Stimulated activated CD4-positive, alpha-beta T cell treated with anti-CD3 and anti-CD28 coated beads, Interleukin-12 subunit alpha, Interleukin-12 subunit beta, amount 100 ng/mL, for 48 hours (primary cell): ENCODE measurements at places on chromosomes 6 and 20.
A peak's percentile ranks its signal among the peaks of the same experiment; 100 is the strongest.

- DNase-seq: no peak
Measured at GRCh38 chr6:88449770-88450169, 283.6 kb upstream of the CNR1 start.

GRCh38 chr6:19413323-19413722 lies 423.8 kb upstream of the ID4 start:
- no peak for DNase-seq

GRCh38 chr20:47400685-47401084 lies 44.2 kb upstream of the ZMYND8 start:
- DNase-seq: no peak

GRCh38 chr20:36773107-36773596 lies 411 bp downstream of the DSN1 start:
- no peak for DNase-seq

- no peak for DNase-seq
Measured at GRCh38 chr6:33053230-33053629, 20.2 kb downstream of the HLA-DPA1 start.

DNA sequence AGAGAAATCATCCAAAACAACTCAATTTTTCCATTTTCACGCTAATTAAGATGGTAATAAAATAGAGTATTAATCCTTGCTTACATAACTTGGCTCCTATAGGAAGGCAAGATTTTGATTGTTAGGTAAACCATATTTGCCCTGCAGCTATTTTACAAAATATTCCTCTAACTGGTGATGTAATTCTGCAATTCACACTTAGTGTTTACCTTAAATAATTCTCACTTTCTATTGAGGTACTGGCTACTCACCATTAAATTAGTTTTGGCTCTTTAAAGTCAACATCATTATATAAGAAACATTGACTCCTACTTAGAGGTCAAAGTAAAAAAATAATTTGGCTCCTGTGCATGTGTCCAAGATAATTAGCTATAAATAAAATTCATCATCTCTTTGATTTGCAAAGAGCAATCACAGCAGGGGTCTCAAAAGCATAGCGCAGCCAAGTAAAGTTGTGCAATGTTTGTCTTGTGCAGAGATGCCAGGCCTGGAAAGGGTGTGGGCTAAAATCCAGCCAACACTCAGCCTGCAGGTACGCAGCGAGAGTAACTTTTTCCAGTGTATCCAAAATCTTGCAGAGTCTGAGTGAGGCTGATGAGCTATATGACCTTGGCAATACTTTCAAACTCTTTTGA lies 501.2 kb downstream of the MMUT start:
- DNase-seq: no peak

GRCh38 chr6:11653028-11653583 lies 115.6 kb downstream of the TMEM170B start:
- DNase-seq: peak; percentile 15

GRCh38 chr20:16747291-16747811 lies 807 bp upstream of the OTOR start:
- no peak for DNase-seq

DNA sequence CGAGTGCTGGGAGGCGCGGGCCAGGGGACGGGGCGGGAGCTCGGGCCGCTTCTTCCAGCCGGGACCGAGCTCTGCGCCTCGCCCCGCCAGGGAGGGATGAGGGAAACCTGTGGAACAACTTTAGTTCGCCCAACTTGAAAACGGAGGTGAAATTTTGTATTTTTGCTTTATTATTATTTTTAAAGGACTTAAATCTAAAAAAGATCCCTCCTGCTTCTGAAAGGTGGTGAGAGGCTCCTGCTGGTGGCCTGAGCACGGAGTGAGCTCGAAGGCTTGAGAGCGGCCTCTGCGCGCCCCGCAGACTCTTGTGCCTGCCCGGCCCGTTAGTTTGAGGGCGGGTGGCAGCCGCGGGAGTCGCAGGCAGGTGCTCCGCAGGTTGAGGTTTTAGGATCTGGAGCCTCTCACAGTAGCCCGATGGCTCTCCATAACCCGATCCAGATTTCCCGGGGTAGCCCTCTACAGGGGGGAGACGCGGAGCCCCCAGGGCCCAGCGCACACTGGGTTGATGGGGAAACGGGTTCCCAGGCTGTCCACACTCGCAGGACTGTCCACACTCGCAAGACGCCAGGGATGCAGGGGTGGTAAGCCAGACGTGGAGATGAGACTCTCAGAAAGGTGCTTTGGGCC lies 46.2 kb upstream of the SUPT3H start:
- no peak for DNase-seq

- DNase-seq: no peak
Measured at GRCh38 chr20:4012589-4012988, 2.8 kb downstream of the RNF24 start.

DNA sequence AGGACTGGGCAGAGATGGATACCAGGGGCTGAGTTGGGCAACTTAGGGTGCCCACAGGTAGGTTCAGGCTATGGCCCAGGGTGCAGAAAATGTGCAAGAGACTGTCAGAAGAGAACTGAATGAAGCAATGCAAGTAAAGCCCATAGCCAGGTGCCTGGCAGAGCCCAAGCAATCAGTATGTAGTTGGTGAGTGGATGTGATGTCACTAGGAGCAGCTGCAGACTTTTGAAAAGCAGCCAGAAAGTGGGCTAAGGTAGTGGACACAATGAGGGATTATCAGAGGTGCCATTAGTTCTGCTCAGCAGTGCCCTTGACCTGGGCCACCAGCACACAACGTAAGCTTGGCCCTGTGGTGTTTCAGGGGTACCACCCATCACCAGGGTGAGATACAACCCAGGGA lies 135.3 kb downstream of the SOBP start:
- DNase-seq: no peak

DNA sequence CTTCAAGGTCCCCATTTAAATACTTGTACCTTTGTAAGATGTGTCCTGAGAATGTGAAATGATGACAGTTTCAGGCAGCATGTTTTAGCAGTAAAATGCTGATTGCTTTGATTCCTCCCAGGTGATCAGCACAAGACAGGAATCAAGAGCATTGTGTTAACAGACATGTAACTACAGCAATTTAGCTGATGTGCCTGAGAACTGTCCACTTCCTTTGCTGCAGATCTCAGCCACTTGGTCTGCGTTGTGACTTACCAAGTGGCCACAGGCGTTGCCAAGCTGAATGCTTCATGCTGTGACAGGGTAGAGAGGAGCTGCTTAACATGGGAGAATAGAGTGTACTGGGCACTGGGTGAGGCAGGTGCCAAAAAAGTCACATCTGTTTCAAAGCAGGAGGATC lies 767.0 kb upstream of the POU3F2 start:
- no peak for DNase-seq

- DNase-seq: no peak
Measured at GRCh38 chr6:134351615-134352474, 33.9 kb upstream of the SGK1 start.

DNA sequence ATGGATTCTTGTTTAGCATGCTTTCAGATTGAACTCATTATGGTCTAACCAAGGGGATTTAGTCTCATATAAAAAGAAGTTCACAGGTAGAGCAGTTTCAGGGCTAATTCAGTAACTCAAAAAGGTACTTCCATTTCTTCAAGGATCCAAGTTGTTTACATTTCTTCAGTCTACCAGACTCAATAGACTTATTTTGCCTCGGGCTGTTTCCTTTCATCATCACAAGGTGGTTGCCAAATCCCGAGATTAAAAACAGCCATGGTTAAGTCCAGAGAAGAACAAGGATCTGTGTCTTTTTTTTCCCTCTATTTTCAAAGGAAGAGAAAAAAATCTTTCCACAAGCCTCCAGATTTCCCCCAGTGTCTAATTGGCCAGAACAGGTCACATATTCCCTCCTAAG lies 69.8 kb upstream of the SNX9 start:
- DNase-seq: no peak

DNA sequence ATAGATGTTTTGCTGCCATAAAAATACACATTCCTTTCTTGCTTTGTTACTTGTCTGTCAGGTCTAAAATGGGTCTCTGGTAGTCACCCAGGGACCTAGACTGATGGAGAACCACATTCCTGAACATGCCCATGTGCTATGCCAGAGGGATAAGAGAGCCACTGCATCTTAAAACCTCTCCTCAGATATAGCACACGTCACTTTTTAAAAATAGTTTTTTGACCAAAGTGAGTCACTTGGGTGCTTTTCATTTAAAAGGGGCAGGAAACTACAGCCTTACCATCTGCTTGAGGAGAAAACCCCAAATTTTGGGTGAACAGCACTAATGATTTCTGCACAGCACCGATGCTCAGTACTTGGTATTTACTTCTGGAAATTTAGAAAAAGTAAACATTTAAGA lies 197.8 kb downstream of the OGFRL1 start:
- no peak for DNase-seq

- DNase-seq: no peak
Measured at GRCh38 chr6:63731930-63732329, 96.3 kb downstream of the PHF3 start.
